ENCODE measurements at places on chromosomes 13 and 19.
A peak's percentile ranks its signal among the peaks of the same experiment; 100 is the strongest.

DNA sequence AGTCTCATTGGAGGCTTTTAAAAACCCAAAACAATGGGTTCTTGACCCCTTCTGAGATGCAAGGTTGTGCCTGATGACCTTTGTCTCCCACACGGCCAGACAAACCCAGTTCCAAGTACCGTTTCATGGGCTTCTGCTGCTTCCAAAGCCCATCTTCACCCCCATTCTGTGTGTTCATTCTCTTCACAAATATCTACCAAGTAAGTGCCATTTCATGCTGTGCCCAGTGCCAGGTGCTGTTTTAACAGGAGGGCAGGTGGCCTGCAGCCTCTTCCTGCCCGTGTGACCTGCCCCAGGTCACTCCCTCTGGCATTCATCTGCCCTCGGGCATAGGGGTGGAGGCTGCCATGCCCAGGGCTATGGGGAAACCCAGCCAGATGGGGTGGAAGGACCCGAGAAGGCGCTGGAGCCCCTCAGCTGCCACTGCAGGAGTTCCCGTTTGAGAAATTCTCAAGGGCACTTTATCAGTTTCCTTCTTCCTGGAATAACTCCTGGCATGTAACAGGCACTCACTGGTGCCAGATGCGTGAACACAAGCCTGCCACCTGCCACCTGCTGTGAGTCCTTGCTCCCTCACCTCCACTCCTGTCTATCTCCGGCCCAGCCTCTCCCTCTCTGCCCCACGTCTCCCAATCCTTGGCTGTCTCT lies 12.5 kb downstream of the CAPN12 start:
- no peak for DNase-seq

- no peak for DNase-seq
Measured at GRCh38 chr13:42272804-42273175, 838 bp downstream of the AKAP11 start.

GRCh38 chr13:59452189-59452890 lies 711.4 kb downstream of the DIAPH3 start:
- DNase-seq: no peak

- DNase-seq: no peak
Measured at GRCh38 chr19:933553-933882, 7.7 kb downstream of the ARID3A start.

- no peak for DNase-seq
Measured at GRCh38 chr13:35765366-35765765, 288.9 kb upstream of the MAB21L1 start.

- DNase-seq: no peak
Measured at GRCh38 chr13:101018720-101019119, 344.1 kb upstream of the TMTC4 start.

- DNase-seq: no peak
Measured at GRCh38 chr13:105446197-105446596, 1089.3 kb downstream of the EFNB2 start.

- no peak for DNase-seq
Measured at GRCh38 chr13:21823949-21824348, 153.1 kb downstream of the FGF9 start.

GRCh38 chr13:105202354-105202753 lies 1333.1 kb downstream of the EFNB2 start:
- no peak for DNase-seq

DNA sequence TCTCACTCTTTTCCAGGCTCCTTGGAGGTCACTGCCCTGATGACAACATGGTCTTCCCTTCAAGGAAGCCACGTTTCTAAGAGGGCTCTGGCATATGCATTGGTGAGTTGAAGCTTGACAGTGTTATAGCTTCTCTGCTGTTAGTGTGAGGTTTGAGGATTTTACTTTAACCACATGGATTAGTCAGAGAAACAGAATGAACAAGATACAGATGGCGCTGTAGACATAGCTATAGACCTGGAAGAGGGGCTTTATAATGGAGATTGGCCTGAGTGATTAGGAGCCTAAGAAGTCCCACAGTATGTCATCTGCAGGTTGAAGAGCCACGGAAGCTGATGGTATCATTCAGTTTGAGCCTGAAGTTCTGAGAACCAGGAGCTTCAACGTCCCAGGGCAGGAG lies 18.4 kb upstream of the URI1 start:
- DNase-seq: no peak

GRCh38 chr13:90258129-90258528 lies 1089.4 kb upstream of the MIR17HG start:
- DNase-seq: no peak

DNA sequence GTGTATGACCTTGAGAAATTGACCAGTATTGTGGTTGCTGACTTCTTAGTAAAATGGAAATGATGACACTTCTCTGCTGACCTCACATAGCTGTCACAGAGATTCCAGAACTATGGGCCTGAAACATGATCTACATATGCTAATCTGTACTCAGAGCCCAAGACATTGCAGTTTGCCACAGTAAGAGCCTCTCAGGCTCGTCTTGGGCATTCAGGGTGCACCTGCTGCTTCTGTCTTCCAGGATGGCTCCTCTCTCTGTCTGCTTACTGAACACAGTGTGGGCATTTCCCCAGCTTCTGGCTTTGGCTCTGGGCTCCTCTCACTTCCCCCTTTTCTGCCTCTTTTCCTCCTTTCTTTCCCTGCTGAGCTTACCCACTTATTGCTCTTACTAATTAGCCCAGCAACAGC lies 22.3 kb upstream of the SLC46A3 start:
- no peak for DNase-seq

DNA sequence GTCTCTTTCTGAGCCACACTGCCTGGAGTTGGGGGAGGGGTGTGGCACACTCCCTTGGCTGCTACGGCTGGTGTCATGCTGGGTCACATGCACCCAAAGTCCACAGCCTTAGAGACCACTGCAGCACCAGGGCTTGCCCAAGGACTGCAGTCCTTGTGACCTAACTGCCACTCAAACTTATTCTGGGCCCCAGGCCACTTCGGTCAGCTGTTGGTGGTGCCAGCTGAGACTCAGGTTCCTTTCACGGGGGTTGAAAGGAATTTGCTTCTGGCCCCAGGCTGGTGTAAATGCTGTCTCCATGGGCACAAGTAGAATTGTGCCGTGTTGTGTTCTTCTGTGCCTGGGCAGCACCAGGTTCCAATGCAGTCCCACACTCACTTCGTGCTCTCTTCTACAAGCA lies 9.5 kb upstream of the VN1R1 start:
- DNase-seq: no peak

- no peak for DNase-seq
Measured at GRCh38 chr19:54918499-54918898, 12.6 kb downstream of the NCR1 start.

- DNase-seq: no peak
Measured at GRCh38 chr13:40391788-40392187, 274.7 kb downstream of the FOXO1 start.

GRCh38 chr19:31529121-31529520 lies 179.9 kb upstream of the TSHZ3 start:
- DNase-seq: no peak

DNA sequence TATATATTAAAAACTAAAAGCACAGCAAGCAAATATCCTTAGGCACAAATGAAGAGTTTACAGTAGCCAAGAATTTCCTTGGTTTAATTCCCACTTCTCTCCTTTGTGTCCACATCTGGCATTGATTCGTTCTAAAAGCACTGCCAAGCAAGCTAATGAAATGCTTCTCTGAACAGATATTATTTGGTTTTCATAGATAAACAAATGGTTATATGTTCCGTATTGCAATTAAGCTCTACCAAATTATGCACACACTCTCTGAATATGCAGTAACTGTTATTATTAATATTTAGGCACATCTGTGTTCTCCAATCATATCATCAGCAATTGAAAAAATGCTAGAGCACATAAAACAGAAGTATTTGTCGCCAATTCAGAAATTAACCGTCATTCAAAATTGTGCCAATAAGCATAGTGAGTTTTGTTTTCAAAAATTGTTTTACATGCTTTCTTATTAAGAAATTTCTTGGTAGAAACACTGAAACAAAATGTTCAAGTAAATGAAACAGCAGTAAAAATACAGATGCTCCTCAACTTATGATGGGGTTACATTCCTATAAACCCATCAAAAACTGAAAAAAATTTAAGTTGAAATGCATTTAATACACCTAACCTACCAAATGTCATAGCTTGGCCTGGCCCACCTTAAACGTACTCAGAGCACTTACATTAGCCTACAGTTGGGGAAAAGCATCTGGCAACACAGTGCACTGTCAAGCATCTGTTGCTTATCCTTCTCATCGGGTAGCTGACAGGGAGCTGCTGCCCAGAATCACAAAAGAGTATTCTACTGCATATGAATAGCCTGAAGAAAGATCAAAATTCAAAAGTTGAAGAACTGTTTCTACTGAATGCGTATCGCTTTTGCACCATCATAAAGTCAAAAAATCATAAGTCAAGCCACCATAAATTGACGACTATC lies 2134.7 kb downstream of the PCDH9 start:
- DNase-seq: no peak

DNA sequence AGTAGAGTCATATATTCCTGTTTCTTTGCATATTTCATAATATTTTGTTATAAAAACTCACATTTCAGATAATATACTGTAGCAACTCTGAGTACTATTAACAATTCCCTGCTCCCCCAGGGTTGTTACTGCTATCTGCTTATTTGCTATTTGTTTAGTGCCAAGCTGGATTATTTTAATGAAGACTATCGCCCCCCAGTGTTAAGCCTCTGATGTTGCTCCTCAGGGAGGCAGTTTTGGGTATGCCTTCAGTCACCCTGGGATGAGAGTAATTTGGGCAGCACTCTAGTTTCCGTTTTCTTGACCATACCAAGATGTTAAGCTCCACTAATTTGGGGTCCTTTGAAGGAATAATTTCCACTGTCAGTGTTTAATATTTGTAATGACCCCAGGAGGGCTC lies 46.0 kb downstream of the MICU2 start:
- DNase-seq: no peak

DNA sequence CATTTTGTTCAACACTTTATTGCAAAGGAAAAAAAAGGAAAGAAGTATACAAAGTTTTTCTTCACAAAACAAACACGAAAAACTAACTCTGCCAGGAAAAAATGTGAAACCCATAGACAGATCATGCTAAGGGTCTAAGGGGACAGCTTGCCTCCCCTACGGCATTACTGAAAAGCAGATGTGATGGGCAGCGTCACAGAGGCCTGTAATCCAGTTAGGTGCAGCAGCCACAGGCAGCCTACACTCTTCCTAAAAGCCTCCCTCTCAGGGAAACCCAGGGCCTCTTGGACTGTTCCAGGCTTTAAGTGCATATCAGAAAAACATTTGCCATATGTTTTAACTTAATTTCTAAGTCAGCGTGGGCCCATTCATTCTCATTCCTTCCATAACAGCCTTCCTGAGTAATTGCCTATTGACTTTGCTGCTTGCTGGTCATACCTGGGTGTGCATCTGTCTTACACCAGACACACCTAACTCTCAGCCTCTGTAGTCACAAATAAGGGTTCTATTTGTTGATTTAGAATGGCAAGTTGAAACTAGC lies 135.7 kb upstream of the SERP2 start:
- DNase-seq: no peak

- DNase-seq: no peak
Measured at GRCh38 chr13:110407531-110407930, 100.4 kb downstream of the COL4A2 start.

DNA sequence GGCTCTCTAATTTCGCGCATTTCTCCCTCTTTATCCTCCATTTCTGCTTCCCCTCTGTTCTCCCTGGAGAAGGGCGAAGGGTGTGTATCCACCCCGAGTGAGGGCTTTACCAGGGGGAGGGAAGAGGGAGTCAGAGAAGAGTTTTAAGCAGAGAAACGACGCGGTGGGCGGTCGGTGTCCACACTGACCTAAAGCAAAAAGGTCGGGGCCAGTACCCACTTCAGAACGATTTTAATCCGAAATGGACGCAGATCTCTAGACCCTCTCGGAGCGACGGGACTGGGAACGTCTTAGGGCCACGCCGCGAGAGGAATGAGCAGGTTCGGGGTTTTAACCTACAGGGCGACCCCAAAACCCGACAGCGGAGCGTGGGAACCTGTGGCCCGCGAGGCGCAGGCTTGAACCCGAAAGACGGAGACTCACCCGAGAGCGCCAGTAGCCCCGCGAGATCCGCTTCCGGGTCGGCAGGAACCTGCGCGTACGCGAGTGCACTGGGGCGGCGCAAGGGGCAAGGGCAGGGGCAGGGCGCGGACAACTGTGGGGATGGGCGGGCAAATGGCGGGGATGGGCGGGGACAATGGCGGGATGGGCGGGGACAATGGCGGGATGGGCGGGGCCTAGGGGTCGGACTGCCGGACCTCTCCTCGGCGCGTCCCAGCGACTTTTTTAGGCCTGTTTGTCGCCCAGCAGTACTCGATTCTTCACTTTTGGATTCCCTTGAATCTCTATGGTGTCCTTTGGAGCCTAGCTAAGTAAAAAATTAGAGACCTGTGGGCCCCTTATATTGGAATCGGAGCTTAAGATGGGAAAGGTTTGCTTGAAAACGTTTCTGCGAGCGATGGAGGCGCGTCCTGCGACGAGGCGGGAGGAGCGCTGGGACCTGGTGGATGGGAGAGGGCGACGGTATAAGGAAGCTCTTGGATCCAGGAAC lies at the start of gene ZNF677:
TSS of gene ZNF677 (minus strand) at position 463 of the 931 bp plus-strand sequence. CDS start 3,323 bp downstream, outside the sequence.
- DNase-seq: peak; percentile 82

GRCh38 chr13:43878892-43879754 lies at the start of gene CCDC122:
TSS of gene CCDC122 (minus strand) at chr13:43879740. CDS start at chr13:43869376, 10,364 bp downstream.
- DNase-seq: peak; percentile 80

DNA sequence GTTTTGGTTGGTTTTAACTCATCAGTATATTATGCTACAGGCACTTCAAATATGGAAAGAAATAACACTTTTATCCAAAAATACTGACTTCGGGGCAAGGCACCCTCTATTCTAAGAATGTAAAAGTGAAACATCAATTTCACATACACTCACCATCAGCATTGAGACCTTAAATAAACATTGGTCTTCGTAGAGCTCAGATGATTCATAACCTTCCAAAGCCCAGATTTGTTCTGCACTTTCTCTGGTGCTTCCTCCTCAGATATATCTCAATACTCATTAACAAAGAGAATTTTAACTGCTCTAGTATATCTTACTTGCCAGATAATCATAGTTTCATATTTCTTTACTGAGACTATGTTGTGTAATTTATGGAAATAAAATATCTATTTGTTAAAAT lies 794.3 kb downstream of the LIG4 start:
- no peak for DNase-seq

GRCh38 chr13:73945871-73946270 lies 188.3 kb downstream of the KLF12 start:
- DNase-seq: no peak

- no peak for DNase-seq
Measured at GRCh38 chr13:51347099-51347498, 7.6 kb downstream of the SERPINE3 start.

GRCh38 chr13:24693862-24694471 lies 13.8 kb downstream of the ATP12A start:
- peak; percentile 45 for DNase-seq

GRCh38 chr13:31399690-31400089 lies 199.9 kb downstream of the B3GLCT start:
- no peak for DNase-seq

GRCh38 chr13:44664308-44664707 lies 88.2 kb upstream of the TSC22D1 start:
- no peak for DNase-seq

- no peak for DNase-seq
Measured at GRCh38 chr19:46381346-46381745, 32.0 kb downstream of the CCDC8 start.

GRCh38 chr13:23810685-23811240 lies 78.4 kb downstream of the MIPEP start:
- no peak for DNase-seq

Data from stimulated activated CD4-positive, alpha-beta T cell treated with anti-CD3 and anti-CD28 coated beads, Interleukin-2, amount 100 ng/mL, for 24 hours (primary cell).